Stimulated activated CD4-positive, alpha-beta T cell treated with anti-CD3 and anti-CD28 coated beads, Interleukin-15, amount 100 ng/mL, for 1 hour (primary cell): ENCODE measurements at places on chromosomes 5 and 9.

GRCh38 chr5:112219000-112219399 lies 200.1 kb downstream of the EPB41L4A start:
- DNase-seq = no peak

DNA sequence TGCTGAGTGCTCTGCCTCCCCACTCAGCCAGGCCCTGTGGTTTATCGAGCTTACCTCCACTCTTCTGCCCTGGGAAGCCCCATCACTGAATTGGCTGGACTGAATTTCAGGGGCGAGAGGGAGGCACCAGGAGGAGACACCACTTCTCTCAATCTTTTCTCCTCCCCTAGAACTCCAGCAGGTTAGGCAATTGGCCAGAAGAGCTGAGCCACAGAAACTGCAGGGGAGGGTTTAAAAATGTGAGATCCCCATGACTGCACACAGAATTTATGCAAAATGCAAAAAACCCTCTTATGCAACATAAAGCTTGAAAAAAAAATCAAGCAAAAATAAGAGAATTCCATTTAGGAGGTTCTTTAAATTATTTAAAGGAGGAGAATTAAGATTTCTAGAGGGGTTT lies 29.9 kb downstream of the TUT7 start:
- DNase-seq = no peak

DNA sequence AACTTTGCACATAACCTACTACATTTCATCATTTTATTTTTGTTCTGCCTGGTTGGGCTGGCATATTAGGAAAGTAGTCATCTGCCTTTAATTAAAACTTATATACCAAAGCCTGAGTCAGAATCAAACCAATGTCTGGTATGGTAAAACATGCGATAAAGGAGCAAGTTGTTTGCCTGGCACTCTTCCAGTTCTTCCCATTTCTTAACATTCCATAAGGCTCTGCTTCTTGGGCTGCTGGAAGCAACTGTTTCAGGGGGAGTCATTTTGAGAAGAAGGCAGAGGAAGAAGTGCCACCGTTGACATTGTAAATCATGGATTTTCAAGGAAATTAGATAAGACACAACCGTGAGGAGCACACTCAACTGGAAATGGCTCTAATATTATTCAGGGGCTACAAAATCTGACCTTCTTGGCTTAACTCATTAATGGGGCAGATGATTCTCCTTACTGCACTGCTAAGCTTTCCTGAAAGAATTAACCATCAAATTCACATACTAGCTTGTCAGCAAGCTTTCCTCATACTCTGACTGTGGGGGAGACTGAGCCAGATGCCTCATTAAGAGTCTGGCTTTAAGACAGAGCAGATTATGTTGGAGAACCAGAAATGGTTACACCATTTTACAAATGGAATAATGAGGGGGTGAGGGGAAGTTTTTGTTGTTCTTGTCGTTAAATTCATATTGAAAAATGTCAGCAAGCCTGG lies 391.0 kb downstream of the TMEM232 start:
- no peak for DNase-seq

- no peak for DNase-seq
These were observed 295.4 kb upstream of the RIOK2 start for GRCh38 chr5:97478483-97478882.

DNA sequence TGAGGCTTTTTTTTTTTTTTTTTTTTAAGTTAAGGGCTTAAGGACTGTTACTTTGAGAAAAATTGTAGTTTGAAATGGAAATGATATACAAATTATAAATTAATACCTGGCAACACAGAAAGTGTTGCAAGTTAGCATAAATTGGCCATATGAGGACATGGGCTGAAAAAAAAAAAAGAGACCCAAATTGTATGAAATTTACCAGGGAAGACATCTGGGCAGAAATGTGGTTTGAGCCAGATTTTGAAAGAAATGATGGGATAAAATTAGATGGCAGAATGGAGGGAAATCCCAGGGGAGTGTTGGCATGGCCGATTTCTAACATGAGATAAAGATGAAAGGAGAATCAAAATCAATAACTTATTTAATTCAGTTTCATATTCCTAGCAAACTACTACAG lies 472.1 kb downstream of the CTNND2 start:
- no peak for DNase-seq

DNA sequence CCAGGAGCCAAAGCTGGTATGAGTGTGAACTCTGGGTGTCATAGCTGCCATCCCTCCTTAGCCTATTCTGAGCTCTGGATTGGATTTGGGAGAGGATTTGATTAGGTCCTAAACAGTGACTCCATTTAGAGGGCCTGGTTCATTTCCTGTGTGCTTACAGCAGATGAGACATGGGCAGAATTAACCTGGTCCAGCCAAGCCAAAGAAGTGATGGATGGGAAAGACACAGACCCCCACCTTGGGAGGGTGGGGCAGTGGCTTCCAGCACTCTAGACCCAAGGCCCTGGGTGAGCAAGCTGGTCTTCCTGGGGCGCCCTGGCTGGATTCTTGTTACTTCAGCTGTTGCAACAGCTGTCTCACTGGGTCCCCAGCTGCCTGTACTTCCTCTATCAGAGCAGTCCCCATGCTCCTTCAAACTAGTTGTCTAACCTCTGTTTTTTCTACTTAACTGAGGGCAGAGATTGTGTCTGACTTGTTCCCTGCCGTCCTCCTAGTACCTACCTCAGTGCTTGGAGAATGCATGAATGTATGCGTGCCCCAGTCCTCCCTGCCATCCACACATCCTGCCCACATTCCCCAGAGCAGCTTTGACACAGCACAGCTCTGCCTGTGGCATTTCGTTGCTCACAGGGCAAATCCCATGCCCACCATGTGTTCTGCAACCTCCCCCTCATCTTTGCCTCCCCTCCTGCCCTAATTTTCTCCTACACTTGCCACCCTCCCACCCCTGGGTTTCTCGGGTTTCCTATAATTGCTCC lies 115.9 kb downstream of the RGS3 start:
- no peak for DNase-seq

- DNase-seq = no peak
These were observed 1.2 kb downstream of the ABO start for GRCh38 chr9:133273819-133274218.

- DNase-seq = no peak
These were observed 67.8 kb downstream of the FAT2 start for GRCh38 chr5:151523335-151523734.
